GM23338 (cell line): ENCODE measurements at places on chromosomes 11 and 22.

DNA sequence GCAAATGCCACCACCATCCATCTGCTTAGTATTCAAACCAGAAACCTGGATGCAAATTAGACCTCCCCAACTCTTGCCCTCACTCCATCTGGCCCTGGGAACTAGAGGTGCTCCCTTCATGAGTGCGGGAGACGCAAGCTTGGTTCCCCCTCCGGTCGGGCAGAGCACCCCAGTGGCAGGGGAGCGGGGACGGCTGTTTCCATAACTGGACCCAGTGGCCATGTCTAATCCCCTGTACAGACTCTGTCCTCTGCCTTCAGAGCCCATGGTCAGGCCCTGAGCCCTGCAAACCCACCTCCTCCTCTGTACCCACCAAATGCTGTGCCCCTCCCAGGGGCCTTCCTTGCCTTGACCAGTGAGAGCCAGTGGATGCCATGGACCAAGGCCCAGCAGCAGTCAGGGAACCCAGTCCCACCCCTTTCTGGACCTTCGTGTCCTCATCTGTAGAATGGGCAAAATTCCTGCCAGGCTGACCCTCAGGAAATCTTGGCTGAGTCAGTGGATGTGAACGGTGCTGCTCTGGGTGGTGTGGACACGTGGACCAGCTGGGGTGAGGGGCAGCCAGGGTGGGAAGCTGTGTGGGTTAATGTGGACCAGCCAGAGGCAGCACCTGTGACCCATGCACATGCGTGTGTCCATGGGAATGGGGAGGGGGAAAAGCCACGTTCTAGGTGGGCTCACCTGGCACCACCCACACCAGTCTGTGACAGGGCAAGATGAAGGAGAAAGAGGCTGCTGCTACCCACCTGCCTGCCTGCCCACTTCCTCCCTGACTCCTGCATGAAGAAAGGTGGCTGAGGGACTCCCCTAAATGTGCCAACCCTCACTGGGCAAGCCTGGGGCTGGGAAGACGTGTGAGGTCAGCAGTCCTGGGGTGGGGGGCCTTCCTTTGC, 72.8 kb downstream of the LRRC32 start:
- DNase-seq: no peak

DNA sequence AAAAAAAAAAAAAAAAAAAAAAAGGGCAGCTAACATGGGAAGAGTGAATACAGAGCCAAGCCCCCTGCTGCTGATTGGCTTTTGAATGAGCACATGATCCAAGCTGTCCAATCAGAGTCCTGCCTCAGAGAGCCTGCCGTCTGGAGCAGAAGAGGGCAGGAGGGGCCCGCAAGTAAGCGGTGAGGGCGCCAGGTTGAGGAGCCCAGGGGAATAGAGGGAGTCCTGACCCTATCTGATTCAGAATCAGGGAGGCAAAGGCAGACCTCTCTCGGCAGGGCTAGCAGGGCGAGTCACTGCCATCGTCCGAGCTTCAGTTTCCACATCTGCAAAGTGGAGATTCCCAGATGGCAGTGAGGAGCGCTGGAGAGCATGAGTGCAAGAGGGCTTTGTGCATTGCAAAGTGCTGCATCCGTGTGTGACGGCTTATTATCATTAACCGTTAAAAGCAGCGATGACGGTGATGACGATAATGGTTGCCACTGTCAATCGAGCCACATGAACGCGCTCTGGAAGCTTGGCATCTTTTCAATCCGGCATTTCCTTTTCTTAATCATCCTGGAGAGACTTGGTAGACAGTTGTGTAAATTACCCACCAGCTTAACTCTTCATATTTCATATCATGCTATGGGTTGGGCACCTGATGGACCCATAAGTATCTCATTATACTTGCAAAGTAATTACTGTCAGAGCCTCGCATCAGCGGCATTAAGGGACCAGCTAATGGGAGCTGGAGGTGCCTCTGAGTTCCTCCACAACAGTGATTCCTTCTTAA, 68.6 kb upstream of the ATXN10 start:
- DNase-seq: peak; percentile 83

GRCh38 chr11:81578571-81578970, 1155.1 kb downstream of the FAM181B start:
- DNase-seq: peak; percentile 33

DNA sequence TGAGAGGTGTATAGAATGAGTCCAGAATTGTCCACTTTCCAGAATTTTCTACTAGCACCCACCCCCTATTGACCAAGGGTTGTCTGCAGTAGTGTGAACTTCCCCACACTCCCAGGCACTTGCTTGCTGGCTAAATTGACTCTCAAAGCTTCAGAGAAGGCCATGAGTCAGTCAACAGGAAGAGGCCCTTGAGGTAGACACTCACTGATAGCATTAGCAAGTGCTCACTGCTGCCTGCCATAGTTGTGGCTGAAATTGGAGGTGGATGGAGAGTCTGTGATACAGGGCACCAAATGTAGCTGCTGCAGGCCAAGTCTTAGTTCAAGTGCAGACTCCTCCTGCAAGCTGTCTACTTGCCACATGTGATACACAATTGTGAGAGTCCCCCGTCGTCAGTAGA, 156.8 kb downstream of the SPON1 start:
- no peak for DNase-seq

GRCh38 chr11:57391539-57391938, 1.1 kb upstream of the PRG2 start:
- no peak for DNase-seq

GRCh38 chr22:36865346-36865745, 4.5 kb downstream of the NCF4 start:
- peak; percentile 54 for DNase-seq

- no peak for DNase-seq
Measured at GRCh38 chr22:49948958-49949913, 11.3 kb upstream of the PIM3 start.

DNA sequence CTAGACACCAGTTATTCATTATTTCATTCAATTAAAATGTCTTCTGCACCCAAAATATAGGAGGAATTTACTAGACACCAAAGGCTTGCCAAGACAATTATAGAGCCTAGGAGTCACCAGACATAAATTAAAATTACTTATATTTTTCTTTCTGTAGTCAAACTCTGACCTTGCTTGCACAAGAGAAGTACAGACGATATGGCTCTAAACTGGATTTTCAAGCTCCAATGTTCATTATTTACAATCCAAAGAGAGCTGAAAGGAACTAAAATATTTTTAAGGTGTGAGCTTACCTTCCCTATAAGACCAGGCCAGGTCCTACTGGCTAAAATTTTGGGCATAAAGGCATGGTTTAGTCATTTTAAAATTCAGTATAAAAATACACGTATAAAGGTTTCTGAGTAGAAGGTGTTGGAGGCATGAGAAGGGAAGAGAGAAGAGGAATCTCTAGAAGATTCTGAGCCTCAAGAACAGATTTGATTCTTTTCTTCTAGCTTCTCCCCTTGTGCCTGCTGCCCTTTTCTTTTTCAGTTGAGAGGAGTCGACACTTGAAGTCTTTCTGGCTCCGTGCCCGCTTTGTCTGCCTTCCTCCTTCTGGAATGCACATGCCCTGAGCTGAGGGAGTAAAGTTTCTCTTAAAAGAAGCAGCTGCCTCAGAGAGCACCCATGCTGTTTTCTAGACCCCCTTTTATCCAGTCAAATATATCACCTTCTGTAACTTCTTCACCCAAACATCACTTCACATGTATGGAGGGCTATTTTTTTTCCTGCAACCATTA, 13.5 kb downstream of the C11orf97 start:
- DNase-seq: peak; percentile 14

DNA sequence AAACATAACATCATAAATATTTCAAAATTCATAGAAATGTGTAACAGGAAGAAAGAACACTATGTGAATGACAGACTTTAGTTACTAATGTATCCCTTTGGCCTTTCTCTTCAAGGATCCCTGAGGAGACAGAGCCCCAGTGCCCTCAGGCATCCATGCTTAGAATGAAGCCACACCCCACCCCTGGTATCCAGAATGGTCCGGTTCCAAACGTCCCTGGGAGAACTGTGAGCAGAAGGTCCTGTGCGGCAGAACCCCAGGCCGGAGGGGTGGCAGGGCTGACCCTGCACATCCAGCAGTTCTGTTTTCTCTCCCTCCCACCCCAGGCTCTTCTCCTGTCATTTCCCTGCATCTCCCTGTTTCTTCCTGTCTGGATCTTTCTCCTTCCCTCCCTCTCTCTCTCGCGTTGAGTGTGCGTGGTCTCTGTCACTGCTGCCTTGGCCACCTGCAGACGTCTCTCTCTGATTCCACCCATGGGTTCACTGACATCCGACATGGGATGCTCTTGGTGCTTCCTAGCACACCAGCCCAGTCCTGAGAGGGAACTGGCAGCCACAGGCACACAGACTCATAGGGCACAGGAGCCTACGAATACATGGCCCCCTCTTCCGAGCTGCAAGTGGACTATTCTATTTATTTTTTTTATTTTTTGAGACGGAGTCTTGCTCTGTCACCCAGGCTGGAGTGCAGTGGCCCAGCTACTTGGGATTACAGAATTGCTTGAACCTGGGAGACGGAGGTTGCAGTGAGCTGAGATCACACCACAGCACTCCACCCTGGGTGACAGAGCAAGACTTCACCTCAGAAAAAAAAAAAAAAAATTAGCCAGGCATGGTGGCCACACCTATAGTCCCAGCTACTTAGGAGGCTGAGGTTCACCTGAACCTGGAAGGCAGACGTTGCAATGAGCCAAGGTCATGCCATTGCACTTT, 5.7 kb downstream of the RFPL1 start:
- peak; percentile 36 for DNase-seq

DNA sequence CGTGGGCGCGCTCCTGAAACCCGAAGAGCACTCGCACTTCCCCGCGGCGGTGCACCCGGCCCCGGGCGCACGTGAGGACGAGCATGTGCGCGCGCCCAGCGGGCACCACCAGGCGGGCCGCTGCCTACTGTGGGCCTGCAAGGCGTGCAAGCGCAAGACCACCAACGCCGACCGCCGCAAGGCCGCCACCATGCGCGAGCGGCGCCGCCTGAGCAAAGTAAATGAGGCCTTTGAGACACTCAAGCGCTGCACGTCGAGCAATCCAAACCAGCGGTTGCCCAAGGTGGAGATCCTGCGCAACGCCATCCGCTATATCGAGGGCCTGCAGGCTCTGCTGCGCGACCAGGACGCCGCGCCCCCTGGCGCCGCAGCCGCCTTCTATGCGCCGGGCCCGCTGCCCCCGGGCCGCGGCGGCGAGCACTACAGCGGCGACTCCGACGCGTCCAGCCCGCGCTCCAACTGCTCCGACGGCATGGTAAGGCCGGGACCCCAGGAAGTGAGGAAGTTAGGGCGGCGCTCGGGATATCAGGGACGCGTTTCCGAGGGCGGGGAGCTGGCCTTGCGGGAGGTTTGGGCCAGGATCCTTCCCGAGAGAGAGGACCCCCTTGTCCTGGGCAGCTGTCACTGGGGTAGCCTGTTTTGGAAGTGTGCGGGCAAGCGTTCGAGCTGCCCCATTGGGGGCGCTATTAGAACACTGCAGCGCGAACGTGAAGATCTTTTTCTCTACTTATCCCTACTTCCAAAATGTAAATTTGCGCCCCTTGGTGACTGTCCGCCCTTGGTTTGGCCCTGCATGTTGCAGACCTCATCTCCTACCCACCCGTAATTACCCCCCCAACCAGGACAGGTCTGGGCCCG, 796 bp downstream of the MYOD1 start:
- peak; percentile 79 for DNase-seq

- DNase-seq: no peak
Measured at GRCh38 chr11:129959687-129960086, 42.9 kb downstream of the PRDM10 start.

DNA sequence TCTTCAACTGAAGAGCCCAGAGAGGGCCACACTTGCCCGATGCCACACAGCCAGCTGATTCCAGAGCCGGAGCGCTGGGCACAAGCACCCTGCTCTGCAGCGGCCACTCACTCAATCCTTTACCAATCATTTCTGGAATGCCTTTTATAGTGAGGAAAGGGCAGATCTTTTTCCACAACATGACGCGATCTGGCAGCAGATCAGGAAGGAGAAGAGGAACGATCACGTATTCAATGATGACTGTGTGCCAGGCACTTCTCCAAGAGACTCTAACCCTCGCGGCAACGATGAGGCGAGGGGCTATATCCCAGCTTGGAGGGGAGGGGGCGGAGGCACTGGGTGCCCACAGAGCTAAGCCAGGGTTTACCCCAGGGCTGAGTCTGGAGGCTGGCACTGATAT, 56.3 kb upstream of the TCF20 start:
- no peak for DNase-seq

DNA sequence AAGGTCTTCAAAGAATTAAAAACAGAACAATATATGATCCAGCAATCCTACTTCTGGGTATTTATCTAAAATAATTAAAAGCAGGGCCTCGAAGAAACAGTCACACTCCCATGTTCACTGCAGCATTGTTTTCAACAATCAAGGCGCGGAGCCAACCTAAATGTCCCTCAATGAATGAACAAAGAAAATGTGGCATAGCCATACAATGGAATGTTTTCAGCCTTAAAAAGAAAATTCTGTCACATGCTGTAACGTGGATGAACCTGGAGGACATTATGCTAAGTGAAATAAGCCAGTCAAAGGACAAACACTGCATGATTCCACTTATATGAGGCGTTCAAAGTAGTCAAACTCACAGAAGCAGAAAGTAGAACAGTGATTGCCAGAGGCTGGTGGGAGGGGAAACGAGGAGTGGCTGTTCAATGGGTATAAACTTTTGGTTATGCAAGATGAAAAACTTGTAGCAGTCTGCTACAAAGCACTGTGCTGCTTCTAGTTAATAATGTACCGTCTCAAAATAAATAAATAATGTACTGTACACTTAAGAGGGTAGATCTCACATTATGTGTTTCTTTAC, 41.2 kb downstream of the SNX19 start:
- DNase-seq: no peak

DNA sequence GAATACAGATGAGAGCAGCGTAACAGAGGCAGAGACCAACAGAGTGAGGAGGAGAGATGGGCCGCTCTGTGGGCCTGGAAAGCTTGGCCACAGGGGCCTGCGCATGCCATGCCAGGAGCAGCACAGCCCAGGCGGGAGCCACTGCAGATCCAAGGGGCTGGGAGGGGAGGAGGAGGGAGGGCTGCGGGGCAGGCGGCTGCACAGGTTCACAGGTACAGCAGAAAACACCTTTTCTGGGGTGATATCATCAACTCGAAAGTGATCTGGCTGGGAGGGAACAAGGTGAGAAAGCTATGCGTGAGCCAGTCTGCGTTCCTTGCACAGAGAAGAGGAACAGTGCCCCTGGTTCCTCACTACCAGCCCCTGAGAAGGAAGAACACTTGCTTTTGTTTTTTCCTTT, 14.8 kb downstream of the VPS37C start:
- no peak for DNase-seq

DNA sequence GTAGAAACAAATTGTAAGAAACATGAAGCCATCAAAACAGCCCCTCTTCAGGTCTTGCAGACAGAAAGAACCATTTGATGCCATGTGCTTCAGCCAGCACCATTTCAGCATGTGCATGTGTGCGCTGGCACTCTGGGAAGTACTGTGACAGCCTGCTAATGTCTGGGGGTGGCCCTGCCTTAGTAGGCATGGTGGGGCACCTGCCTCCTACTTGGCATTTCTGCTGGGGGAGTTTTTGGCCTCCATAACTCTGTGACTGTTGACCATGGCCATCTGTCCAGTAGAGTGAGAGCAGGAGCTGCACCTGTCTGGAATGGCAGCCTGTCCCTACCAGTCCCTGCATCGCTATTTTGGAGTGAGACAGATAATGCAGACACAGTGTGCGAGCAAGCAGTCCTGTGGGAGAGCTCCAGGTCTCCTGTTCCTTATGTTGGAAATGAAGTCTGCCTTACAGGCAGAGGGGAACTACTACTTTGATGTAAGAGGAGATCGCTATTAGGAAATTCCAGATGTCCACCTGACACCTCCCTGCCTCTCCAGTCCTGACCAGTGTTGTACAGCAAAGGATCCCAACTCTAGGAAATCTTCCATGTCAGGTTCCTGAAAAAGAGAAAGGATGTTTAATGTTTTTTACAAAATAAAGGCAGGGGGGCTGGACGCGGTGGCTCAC, 102.5 kb downstream of the ATXN10 start:
- DNase-seq: no peak
